ENCODE measurements at places on chromosomes 6 and 20. TPM values are rescaled to one million over a fixed set of nuclear protein-coding genes. Genes with fewer than 3 reads are reported as not detected.

The ACTR5 gene
- total RNA-seq: 7.3 TPM

The CST2 gene
- not detected for total RNA-seq

The EPPIN gene
- total RNA-seq: not detected

The MEP1A gene
- not detected for total RNA-seq

The ITPA gene
- 42.8 TPM for total RNA-seq

Measured in skeletal muscle tissue (tissue), 5 donors.